ENCODE measurements at places on chromosomes 4 and X. TPM values are rescaled to one million over a fixed set of nuclear protein-coding genes. Genes with fewer than 3 reads are reported as not detected.

ABLIM2 gene
- 3.3 TPM for polyA plus RNA-seq

MGAT4D gene
- polyA plus RNA-seq = not detected

TMEM154 gene
- 20.1 TPM for polyA plus RNA-seq

PDE5A gene
- polyA plus RNA-seq = 0.14 TPM

CT55 gene
- polyA plus RNA-seq = not detected

EFHC2 gene
- polyA plus RNA-seq = 0.12 TPM

P2RY8 gene
- polyA plus RNA-seq = 72.3 TPM

TLR7 gene
- polyA plus RNA-seq = 3.1 TPM

SMIM10 gene
- 0.52 TPM for polyA plus RNA-seq

GPR50 gene
- not detected for polyA plus RNA-seq

SPATA18 gene
- 0.42 TPM for polyA plus RNA-seq

GRCh38 chr4:7153711-7154110 lies 38.6 kb upstream of the SORCS2 start:
- H3K36me3 ChIP-seq = no peaks in the 10 kb centered on the region
- H3K4me1 ChIP-seq = no peaks in the 10 kb centered on the region
- DNase-seq = no peak

DNA sequence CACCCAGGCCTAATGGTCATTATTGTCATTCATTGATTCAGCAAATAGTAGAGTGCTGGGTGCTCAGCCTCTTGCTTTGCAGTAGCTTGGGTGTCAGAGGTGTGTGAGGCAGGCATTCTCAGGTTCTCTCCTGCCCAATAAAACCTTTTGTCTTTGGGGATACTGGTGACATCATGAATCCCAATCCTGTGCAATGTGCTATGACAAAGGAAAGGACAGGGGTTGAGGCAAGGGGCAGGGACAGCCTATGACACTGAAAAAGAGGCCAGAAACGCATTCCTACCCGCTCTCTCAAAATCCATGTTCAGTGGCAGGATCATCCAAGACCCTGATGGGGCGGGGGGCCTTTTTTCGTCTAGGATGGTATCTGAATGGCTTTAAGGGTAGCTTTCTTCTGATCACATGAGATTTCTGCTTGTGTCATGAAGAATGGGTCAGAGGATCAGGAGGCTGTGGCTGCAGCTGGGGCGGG lies 1.5 kb upstream of the FAM193A start:
- peak overlapping the region; percentile 88 for H3K27ac ChIP-seq
- H3K36me3 ChIP-seq = no peaks in the 10 kb centered on the region
- H3K4me3 ChIP-seq = peak overlapping the region; percentile 88
- peaks cover 24% of the 10 kb centered on the region for H3K4me1 ChIP-seq
- no peaks in the 10 kb centered on the region for H3K27me3 ChIP-seq
- no peak for DNase-seq

DNA sequence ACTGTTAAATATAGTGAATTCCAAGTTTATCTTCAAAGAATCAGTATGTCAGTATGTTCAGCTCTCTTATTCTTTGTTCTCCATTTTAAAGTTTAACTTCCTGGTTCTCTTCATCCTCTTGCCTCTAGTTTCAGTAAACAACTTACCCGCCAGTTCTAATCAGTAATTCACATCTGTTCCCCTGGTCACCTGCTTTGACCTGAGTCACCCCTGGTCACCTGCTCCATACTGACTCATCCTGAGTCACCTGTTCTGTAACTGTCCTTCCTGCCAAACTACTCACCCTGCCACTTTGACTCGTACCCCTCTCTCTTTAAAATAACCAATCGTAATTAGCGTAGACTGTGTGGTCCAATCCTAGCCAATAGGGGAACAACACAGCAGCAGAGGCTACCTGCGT lies 992.7 kb upstream of the HS3ST1 start:
- H3K4me1 ChIP-seq = no peaks in the 10 kb centered on the region
- H3K36me3 ChIP-seq = no peaks in the 10 kb centered on the region
- H3K27ac ChIP-seq = no peak overlapping the region
- DNase-seq = no peak

- no peak overlapping the region for H3K27ac ChIP-seq
- peaks cover 20% of the 10 kb centered on the region for H3K27me3 ChIP-seq
- no peak for DNase-seq
- peaks cover 26% of the 10 kb centered on the region for H3K4me1 ChIP-seq
- H3K4me3 ChIP-seq = no peak overlapping the region
- no peaks in the 10 kb centered on the region for H3K36me3 ChIP-seq
Measured at GRCh38 chr4:168880072-168880675, 129.9 kb downstream of the CBR4 start.

DNA sequence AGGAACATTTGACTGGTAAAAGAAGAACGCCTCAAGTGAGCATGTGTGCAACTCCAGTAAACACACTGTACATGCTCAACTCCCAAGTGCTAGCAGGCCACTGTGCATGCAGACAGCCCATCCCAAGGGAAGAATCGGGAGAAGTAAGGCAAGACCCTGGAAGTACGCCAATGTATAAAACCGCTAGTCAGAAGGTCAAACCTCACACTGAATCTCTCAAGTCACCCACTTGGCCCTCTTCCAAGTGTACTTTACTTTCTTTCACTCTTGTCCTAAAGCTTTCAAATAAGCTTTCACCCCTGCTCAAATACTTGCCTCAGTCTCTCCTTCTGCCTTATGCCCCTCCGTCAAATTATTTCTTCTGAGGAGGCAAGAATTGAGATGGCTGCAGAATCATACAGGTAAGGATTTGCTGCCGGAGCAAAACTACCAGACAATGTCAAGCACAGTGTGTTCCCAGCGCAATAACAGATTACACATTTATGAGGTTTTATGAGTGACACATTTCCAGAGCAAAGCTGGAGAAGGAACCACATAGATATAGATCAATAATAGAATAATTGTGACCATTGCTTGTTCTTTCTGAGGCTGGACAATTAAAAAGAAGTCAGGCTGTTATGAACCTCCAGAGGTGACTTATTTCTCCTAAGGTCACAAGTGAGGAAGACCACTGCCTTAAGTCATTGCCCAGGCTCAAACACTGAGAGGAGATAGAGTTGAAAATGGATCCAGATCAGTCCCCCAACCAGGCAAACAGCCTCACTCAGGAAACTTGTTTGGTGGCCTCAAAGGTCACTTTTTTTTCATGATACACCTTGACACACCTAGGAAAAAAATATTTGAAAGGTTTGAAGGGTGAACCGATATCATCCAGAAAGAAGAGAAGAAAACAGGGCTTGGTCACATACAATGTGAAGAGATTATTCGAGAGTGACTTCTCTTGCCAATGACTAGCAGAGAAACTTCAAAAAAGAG lies 26.3 kb downstream of the CXCL1 start:
- H3K27me3 ChIP-seq = no peaks in the 10 kb centered on the region
- no peak for DNase-seq
- no peaks in the 10 kb centered on the region for H3K4me1 ChIP-seq
- no peak overlapping the region for H3K4me3 ChIP-seq

- no peak overlapping the region for H3K4me3 ChIP-seq
- no peaks in the 10 kb centered on the region for H3K4me1 ChIP-seq
- peaks cover 20% of the 10 kb centered on the region for H3K27me3 ChIP-seq
- H3K27ac ChIP-seq = no peak overlapping the region
- H3K36me3 ChIP-seq = no peaks in the 10 kb centered on the region
Measured at GRCh38 chr4:158168606-158169005, 4.2 kb downstream of the GASK1B start.

DNA sequence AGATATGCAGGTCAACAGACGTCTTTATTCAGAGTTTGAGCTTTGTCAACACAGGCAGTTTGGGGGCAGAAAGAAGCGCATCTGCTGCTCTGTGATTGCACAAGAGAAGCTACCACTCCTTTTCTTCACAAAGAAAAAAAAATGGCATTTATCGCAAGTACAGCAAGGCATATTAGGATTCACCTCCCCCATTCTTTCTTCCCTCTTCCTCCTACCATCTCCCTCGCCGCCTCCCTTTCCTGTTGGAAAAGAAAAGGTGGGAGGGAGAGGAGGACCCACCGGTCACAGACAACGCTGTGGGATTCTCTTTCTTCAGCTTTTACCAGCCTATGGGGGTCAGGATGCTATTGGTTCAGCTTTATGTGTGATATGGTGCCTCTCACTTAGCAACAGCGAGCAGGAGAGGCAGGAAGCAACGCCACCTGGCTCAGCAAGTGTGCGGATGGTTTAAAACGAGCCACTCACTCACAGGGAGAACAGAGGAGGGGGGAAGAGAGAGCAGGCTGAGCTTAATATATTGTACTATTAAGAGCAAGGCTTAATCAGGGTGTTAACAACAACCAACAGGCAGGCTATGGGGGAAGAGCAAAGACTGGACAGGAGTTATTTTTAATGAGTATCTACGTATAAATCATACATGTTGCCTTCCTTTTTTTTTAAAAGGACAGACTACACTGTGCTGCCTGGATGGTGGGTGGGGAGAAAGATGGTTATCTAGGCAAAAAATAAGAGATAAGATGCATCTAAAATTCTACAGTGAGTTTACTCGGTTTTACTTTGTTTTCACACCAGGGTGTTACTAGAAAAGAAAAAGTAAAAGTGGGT lies 104.7 kb downstream of the MAML3 start:
- peaks cover 27% of the 10 kb centered on the region for H3K4me1 ChIP-seq
- peak overlapping the region; percentile 45 for H3K4me3 ChIP-seq
- no peaks in the 10 kb centered on the region for H3K36me3 ChIP-seq
- no peaks in the 10 kb centered on the region for H3K27me3 ChIP-seq
- peak; percentile 64 for DNase-seq

GRCh38 chr4:176999935-177000543 lies 207.3 kb upstream of the VEGFC start:
- H3K27ac ChIP-seq = no peak overlapping the region
- no peaks in the 10 kb centered on the region for H3K4me1 ChIP-seq

- H3K36me3 ChIP-seq = no peaks in the 10 kb centered on the region
- H3K4me1 ChIP-seq = no peaks in the 10 kb centered on the region
- H3K4me3 ChIP-seq = no peak overlapping the region
- H3K27ac ChIP-seq = no peak overlapping the region
Measured at GRCh38 chr4:174457468-174457867, 64.8 kb downstream of the HPGD start.

DNA sequence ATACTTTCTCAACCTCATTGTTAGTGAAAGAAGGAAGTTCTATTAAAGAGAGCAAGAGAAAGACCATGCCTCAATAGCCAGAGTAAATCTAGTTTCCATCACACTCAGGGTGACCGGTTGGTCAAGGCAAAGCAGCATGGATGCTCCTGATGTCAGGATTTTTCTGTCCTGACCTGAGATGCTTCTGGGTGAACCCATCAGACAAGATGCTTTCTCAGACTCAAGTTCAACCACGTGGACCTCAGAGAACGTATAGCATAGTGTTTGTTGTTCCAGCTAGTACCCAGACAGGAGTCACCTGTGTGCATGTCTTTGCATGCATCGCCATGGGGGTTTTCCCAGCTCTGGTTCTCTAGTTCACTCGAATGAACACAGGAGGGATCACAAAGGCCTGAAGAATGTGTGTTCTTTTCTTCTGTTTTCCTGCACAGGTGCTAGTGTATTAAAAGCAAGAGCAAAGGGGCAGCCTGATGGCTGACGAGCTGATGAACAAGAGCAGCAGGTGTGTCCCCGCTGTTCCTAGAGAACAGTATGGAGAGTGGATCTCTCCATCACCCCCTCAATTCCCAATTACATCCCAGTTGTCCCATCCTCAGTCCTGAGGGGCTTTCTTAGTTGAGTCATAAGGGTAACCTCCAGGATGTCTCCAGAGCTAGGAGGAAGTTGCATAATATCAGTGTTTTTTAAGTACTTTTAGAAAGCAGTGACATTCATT lies 110.5 kb upstream of the ENPP6 start:
- no peaks in the 10 kb centered on the region for H3K27me3 ChIP-seq
- peaks cover 63% of the 10 kb centered on the region for H3K4me1 ChIP-seq

DNA sequence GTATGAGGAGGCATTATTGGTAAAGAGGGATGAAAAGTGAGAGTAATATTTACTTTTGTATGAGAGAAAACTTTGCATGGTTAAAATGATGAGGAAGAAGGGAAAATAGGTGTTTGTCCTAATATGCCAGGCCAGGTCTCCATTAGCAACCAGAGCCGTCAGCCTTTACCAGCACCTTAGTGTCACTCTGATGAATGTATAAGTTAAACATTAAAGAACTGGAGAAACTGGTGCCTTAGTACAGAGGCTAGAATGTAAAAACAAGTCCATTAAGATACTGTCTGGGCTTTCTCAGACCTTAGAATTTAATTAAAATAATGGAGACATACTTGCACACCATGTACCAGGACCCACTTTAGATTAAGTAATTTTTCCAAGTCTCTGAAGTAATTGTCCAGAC lies 222.3 kb downstream of the FAM47A start:
- no peaks in the 10 kb centered on the region for H3K4me1 ChIP-seq
- no peak overlapping the region for H3K4me3 ChIP-seq
- no peak overlapping the region for H3K27ac ChIP-seq
- no peaks in the 10 kb centered on the region for H3K36me3 ChIP-seq

DNA sequence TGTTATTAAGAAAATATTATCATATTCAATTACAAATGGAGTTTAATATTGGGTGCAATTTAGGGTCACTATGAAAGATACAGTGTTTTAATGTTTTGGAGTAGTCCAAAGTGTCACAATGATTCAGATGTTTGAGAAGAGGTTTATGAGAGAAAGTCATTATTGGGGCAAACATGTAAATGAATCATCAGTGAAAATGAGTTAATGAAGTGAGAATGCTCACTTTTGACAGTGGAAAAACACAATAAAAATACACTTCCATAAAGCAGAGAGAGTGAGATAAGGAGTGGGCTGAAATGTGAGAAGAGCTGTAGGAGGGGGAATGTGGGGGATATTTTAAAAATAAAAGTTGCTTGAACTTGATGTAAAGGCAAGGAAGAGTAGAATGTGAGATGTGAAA lies 957.1 kb downstream of the PCDH18 start:
- H3K27me3 ChIP-seq = no peaks in the 10 kb centered on the region
- no peak overlapping the region for H3K4me3 ChIP-seq
- no peaks in the 10 kb centered on the region for H3K4me1 ChIP-seq
- H3K27ac ChIP-seq = no peak overlapping the region

DNA sequence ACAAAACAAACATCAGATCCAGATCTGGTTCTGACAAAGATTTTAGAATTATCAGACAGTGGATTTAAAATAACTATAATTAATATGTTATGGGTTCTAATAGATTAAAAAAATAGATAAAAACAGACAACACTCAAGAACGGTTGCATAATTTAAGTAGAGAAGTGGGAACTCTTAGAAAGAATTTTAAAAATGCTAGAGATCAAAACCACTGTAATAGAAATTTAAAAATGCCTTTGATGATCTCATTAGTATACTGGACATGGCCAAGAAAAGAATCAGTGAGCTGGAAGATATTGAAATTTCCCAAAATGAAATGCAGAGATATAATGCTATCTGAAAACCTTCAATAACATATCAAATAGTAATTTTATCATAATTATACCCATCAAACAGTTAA lies 28.3 kb upstream of the DYNLT3 start:
- no peak for DNase-seq
- H3K27me3 ChIP-seq = no peaks in the 10 kb centered on the region
- no peak overlapping the region for H3K27ac ChIP-seq
- no peak overlapping the region for H3K4me3 ChIP-seq
- no peaks in the 10 kb centered on the region for H3K4me1 ChIP-seq
- H3K36me3 ChIP-seq = no peaks in the 10 kb centered on the region

GRCh38 chr4:58566260-58566659 lies 1456.1 kb upstream of the IGFBP7 start:
- H3K27ac ChIP-seq = no peak overlapping the region
- H3K4me3 ChIP-seq = no peak overlapping the region
- H3K4me1 ChIP-seq = no peaks in the 10 kb centered on the region
- H3K36me3 ChIP-seq = no peaks in the 10 kb centered on the region

GRCh38 chr4:81651243-81651899 lies 179.7 kb upstream of the RASGEF1B start:
- H3K27me3 ChIP-seq = no peaks in the 10 kb centered on the region
- H3K27ac ChIP-seq = no peak overlapping the region
- H3K4me1 ChIP-seq = peaks cover 26% of the 10 kb centered on the region

- no peaks in the 10 kb centered on the region for H3K4me1 ChIP-seq
- no peaks in the 10 kb centered on the region for H3K36me3 ChIP-seq
- DNase-seq = no peak
- H3K27ac ChIP-seq = no peak overlapping the region
- no peaks in the 10 kb centered on the region for H3K27me3 ChIP-seq
Measured at GRCh38 chr4:133559987-133560386, 410.9 kb downstream of the PCDH10 start.
